ENCODE measurements at places on chromosomes 5 and 9. TPM values are rescaled to one million over a fixed set of nuclear protein-coding genes. Genes with fewer than 3 reads are reported as not detected.

GRCh38 chr9:34985311-34985899 is 4.1 kb upstream of the DNAJB5 start:
- no peak for DNase-seq

DNA sequence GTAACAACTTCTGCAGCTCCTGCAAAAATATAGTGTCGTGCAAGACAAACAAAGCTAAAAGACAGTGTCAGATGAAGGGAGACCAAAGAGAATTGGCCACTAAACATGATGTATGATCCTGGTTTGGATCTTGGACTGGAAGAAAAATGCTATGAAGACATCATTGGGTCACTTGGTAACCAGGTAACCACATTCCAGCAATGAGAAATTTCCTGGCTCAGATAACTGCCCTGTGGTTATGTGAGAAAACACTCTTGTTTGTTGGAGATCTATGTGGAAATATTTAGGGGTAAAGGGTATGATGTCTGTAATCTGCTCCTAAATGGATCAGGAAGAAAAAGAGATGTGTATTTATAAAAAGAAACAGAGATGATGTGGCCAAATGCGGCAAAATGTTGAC is 45.5 kb upstream of the ANKRD33B start:
- no peak for DNase-seq

- DNase-seq, result no peak
Observed at GRCh38 chr9:126117631-126118030, 209.0 kb upstream of the MVB12B start.

- no peak for DNase-seq
Observed at GRCh38 chr5:72293495-72294055, 26.5 kb downstream of the MRPS27 start.

- no peak for DNase-seq
Observed at GRCh38 chr5:139383993-139384590, 995 bp upstream of the SLC23A1 start.

DNA sequence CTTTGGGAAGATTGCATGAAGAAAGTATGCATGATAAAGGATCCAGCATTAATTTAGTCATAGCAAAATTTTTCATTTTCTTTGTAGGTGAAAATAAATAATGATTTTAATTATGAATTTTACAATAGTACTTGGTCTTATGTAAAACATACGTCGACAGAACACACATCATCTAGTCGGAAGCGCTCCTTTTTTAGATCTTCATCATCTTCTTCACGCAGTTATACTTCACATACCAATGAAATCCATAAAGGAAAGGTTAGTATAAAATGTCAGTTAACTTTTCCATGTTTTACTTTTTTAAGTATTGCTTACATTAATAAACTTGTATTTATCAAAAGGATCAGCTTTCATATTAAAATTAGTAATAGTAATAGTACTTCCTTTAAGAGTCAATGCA is 35.8 kb downstream of the C7 start:
- DNase-seq, result no peak

DNA sequence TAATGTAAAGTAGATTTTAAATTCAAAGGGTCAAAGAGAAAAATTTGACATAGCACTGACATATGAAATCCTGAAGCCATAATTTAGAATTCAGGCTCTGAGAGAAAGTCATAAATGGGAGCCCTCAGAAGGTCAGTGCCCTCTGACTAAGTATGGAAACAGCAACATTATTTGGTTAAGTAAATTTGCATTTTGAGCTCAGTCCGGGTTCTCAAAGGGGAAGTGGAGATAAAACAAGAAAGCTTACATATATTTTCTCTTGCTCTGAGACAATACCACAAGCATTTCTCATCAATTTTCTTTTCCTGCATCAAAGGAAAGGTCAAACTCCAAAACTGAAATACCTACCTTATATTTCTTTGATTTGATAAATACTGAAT is 348.0 kb downstream of the SEMA5A start:
- no peak for DNase-seq

DNA sequence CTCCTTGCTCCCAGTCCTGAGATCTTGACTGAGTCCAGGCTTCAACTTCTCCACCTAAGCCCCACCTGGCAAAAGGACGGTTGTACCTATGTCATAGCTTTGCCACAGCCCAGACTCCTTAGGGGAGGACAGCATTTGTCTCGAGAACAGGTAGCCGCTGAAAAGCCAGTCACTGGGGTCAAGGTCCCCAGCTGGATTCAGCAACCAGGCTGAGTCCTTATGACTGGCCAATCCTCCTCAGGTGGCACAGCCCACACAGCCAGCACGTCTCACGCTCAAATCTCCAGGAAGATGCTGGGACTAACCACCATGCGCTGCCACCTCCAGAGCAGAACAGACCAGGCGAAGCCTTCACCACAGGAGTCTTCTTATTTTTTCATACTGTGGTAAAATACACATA is 27.9 kb upstream of the SMU1 start:
- no peak for DNase-seq

GRCh38 chr5:163826201-163826600 is 320.8 kb downstream of the MAT2B start:
- DNase-seq, result no peak

DNA sequence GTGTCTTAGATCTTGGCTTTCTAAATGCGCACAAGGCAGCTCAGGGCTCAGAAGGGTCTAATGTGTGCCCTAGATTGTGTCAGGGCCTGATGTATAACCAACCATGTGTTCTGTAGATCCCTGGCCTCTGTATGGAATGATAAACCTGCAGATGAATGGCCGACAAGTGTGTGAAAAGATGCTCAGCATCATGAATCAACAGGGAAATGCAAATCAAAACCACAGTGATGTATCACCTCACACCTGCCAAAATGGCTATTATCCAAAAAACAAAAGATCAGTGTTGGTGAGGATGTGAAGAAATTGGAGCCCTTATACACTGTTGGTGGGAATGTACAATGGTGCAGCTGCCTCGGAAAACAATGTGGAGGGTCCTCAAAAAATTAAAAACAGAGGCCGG is 489.8 kb downstream of the SEMA5A start:
- no peak for DNase-seq

- peak; percentile 80 for DNase-seq
Observed at GRCh38 chr9:652914-653313, 188.6 kb upstream of the DMRT1 start.

DNA sequence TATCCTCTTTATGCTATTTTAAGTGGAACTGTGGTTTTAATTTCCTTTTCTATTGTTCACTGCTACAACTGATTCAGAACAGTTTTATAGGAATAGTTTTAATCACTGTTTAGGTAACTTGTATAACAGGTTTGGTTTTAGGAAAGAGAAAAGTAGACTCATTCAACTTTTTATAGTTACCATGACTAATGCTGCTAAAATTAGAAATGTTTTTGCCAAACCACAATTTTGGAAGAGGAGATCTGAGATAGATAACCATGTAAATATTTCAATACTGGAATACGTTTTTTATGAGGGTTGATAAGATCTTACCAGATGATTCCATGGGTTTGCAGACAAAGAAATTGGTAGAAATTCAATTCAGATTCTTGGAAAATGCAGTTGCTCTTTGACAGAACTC is 404.6 kb upstream of the ARRDC3 start:
- no peak for DNase-seq

GRCh38 chr9:72576087-72576486 is 54.7 kb downstream of the TMC1 start:
- no peak for DNase-seq

- no peak for DNase-seq
Observed at GRCh38 chr9:80948876-80949275, 740.5 kb downstream of the TLE1 start.

DNA sequence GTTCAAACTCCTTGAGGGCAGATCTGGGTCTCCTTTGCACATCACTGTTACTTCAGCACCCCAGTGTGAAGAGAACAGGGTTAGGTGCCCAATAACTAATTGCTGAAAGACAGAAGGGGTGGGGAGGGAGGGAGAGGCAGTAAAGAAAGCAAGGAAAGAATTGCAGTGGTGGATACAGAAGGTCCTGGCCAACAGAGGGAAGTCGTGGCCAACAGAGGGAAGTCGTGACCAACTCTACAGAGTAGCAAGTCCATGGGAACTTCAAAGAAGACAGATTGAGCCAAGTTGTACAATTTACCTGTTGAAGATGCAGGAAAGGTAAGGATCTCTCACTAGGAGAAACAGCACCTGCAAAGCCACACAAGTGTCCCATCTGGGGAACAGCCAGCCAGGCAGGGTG is 27.0 kb downstream of the CCNJL start:
- no peak for DNase-seq

C9orf153 gene
- 0.22 TPM for total RNA-seq

INSYN2B gene
- 0.30 TPM for total RNA-seq

IDNK gene
- total RNA-seq, result 4.9 TPM

ANKRD55 gene
- total RNA-seq, result not detected

DMRT2 gene
- not detected for total RNA-seq

TMEM171 gene
- total RNA-seq, result not detected

ELOVL7 gene
- 0.73 TPM for total RNA-seq

MAP3K1 gene
- 5.6 TPM for total RNA-seq

HSPA5 gene
- 159 TPM for total RNA-seq

CDKN2A gene
- total RNA-seq, result 0.67 TPM

FOXD4L4 gene
- not detected for total RNA-seq
